HFFc6 (cell line): ENCODE measurements at places on chromosomes 6 and 20. TPM values are rescaled to one million over a fixed set of nuclear protein-coding genes. Genes with fewer than 3 reads are reported as not detected.

SPAG4 gene
- 3.3 to 3.6 TPM (median 3.4 TPM) in 3 replicates for total RNA-seq

ULBP1 gene
- 8.0 to 12.0 TPM (median 10.0 TPM) in 3 replicates for total RNA-seq

MEP1A gene
- total RNA-seq: not detected in 3 replicates

MOG gene
- total RNA-seq: not detected in 3 replicates

ME1 gene
- 24.8 to 32.1 TPM (median 30.0 TPM) in 3 replicates for total RNA-seq

PTCHD4 gene
- 1.6 to 8.0 TPM (median 1.8 TPM) in 3 replicates for total RNA-seq

MTRF1L gene
- total RNA-seq: 25.8 to 28.2 TPM (median 26.3 TPM) in 3 replicates

KCNK16 gene
- not detected in 2 replicates for total RNA-seq

HEY2 gene
- total RNA-seq: not detected in 2 replicates

NDUFAF5 gene
- total RNA-seq: 16.5 and 17.9 TPM in 2 replicates

FNDC11 gene
- total RNA-seq: not detected in 2 replicates
